Activated T-cell treated with anti-CD3 and anti-CD28 coated beads, Interleukin-2, amount 50 U/mL, for 48 hours (primary cell): ENCODE measurements at places on chromosomes 6 and 20.

DNA sequence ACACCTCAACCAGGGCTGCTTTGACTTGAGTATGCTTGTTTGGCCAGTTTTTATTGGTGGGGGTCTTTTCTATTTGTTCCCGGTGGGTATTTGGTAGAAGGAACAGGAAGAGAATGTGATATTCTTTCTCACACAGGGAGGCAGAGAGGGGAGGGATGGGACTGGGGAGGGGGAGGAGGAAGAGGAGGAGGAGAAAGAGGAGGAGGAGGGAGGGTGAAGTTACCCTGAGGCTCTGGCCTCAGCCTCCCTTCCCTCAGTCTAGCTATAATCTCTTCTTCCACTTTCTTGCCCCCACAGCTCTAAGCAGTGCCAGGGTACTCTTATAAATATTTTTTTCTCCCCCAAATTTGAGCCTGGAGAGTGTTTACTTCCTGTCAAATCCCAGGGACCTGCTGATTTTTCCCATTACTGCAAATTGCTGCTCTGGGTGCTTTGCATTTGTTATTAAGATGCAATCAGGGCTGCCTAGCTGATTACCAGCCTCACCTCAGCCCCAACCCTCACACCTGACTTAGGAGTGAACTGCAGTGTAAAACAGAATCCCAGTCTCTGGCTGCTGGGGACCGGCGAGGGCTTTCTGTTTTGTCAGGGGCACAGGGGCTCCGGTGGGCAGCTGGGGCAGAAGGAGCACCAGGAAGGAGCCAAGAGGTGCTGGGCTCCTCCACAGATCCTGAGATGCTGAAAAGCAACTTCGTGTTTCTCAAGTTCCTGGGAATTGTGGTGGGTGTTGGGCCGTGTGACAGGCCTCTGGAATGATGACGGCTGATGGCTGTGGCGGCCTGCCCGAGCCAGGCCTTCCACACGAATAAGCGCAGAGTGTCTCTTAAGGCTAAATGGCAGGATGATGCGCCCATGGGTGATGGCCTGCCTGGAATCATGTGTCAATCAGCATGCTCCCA, 141.4 kb downstream of the CD83 start:
- no peak for DNase-seq

DNA sequence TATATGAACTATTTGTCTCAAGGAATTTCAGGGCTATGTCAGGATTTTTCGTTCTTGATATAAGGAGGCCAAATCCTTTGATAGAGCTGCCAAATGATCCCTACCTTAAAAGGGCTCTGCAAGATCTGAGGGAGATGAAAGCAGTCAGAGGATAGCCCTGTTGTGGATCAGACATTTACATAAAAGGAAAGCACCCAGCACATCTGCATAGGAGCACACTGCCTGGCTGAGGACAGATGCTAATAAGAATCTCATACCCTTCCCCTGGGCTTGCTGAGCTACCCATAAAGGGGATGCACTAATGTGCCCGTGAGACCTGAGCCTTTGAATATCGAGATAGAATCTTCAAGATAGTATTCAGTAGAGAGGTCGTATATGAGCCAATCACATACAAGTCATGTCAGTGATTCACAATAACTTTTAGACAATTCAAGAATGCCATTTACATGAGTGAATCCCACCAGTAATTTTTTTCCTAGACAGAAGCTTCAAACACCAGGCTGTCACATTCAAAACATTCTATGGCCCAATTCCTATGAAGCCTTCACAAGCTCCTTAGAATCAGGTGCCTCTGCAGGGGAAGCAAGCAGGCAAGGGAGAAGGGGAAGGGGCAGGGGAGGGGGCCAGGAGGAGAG, 71.1 kb downstream of the STMND1 start:
- no peak for DNase-seq

DNA sequence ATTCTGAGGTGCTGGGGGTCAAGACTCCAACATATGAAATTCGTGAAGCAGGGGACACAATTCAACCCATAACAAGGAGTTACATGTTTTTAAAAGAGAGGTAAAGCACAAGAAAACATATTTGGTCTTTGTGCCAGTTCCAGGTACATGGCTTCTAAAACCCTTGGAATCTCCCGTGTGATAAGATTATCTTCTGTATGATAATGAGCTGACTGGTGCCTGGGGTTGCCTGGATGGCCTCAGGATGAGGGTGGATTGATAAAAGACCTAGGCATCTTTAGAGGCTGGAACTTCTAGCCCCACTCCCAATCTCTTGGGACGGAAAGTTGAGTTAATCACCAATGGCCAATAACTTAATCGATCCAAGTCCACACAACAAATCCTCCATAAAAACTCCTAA, 87.0 kb downstream of the FAM217A start:
- no peak for DNase-seq

GRCh38 chr6:115302731-115303130, 758.0 kb downstream of the FRK start:
- DNase-seq = no peak

DNA sequence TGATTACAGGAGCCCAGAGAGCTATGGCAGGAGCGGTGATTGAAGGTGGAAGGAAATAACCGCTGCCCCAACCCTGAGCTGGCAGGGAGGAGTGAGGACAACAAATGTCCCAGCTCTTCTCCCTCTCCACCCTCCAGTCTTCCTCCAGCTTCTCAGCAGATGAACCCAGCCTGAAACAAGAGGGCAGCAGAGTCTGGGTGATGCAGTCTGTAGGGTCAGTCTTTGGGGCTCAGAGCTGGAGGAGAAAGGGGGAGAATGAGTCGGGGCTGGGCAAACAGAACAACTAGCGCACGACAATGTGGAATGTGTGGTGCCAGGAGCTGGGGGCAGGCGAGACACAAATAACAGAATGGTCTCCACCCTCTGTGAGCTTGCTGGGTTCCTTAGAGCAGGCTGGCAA, 4.5 kb upstream of the GUCA1A start:
- no peak for DNase-seq

DNA sequence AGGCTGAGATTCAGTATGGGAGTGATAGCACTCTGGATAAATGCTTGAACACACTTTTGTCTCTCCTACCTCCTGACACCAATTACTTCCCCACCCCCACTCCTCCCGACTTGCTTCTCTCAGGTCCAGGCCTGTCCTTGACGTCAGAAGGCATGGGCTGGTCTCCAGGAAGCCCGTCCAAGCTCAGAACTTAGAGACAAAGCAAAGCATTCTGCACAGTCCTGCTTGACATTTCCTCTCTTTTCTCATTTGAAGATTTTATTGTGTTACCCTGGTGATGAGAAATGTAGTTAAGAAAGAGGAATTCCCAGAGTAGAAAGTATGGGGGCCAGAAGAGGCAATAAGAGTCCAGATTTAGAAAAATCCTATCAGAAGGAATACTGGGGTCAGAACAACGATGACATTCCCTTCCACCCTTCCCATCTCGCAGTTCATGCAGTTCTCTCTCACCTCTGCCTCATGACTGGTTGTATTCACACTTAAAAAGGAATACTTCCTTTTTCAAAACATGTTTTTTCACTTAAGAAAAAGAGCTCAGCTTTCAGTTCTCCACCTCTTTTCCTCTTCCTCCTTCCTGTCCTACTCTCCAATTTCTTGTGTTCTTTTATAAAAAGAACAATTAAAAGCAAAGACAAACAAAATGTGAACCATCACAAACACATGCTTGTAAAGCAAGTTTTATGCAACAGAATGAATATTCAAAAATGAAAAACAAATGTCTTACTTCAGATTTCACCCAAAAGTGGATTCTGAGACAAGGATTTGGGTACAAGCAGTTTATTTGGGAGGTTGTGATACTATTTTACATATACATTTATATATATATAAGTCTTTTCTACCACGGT, 18.5 kb upstream of the FAM184A start:
- no peak for DNase-seq

- DNase-seq = no peak
Measured at GRCh38 chr6:22732176-22732970, 163.0 kb downstream of the HDGFL1 start.

DNA sequence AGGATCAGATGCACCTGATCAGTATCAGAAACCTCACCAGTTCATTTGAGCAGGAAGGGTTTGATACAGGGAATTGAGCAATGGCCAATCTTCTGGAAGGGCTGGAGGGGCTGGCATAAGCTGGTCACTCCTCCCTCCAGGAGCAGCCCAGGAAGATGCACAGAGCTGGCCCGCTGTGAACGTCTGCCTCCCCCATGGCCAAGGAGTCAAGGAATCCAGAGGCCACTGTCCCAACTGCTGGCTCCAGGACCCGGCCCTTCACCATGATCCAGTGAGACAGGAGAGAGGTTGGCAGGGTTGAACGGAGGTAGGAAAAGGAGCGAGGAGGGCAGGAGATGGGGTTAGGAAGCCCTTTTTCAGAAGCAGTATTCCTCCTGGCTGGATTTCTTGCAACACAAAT, 113.9 kb upstream of the CST7 start:
- no peak for DNase-seq

- DNase-seq = no peak
Measured at GRCh38 chr20:48538856-48539255, 288.9 kb downstream of the PREX1 start.

DNA sequence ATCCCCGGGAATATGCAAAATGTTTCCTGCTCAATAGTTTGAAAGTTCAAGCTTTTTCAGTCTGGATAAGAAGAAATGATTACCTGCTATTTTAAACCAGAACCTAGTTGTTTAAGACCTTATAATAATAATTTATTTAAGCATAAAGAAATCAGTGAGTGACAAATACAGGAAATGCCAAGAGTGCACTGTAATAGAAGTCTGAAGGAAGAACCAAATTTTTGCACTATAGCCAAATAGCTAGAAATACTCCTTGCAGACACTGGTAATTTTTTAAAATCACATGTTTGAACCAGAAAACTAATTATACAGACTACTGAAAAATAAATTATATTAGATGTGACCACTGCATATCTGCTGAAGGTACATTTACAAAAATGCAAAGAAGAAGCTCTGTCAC, 93.2 kb downstream of the MMS22L start:
- no peak for DNase-seq

GRCh38 chr20:64205611-64206026, 41.4 kb downstream of the MYT1 start:
- DNase-seq = no peak

DNA sequence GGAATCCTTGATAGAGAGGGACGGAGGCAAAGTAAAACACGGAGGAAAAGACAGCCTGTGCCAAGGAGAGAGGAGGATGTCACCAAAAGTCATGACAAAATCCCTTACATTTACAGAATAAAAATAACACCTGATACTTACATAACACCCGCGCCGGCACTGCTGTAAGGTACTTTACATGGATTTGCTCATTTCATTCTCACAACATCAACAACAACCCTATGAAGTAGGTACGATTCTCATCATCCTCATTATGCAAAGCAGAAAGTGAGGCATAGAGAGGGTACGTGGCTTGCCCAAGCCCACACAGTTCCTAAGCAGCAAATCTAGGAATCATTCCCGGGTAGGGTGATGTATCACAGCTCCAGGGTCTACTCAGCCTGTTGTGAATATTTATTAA, 67.6 kb upstream of the NFATC2 start:
- no peak for DNase-seq

DNA sequence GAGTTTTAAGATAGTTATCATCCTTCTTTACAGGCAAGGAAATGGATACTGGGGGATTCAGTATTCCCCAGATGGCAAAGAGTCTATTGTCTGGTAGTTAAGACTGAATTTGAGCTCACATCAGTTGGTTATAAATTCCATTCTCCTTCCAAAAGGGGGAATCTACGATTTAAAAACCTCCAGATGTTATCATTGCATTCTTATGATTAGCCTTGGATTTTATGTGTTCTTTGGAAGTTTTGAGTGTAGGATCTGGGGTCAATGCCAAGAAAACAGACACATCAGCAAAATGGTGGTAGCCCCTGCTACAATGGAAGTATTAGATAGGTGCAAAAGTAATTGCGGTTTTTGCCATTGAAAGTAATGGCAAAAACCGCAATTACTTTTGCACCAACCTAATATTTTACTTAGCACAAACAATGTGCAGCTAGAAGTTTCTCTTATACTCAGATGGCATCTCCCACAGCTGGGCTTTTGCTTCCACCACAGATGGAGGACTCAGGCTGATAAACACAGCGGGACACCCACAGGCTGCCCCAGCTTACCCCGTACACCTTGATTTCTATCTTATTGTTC, 168.2 kb upstream of the RIN2 start:
- DNase-seq = no peak

DNA sequence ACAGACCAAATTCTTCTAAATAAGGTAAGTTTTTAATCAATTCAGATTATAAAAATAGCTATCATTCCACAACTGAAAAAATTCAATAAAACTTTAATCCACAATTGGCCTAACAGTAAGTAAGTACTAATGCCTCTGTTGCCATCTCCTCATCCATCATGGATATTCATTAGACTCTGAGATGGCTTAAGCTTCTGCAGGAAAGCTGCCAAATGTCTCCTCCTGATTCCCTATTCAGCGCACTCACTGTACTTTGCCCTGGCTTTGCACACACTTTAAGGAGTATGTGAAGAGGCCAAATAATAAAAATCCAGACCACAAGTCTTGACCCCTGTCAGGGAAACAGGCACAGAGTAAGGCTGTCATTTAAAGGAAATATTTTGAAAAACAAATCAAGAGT, 23.6 kb downstream of the PGM3 start:
- no peak for DNase-seq

GRCh38 chr6:110761371-110761770, 53.9 kb downstream of the CDK19 start:
- no peak for DNase-seq

DNA sequence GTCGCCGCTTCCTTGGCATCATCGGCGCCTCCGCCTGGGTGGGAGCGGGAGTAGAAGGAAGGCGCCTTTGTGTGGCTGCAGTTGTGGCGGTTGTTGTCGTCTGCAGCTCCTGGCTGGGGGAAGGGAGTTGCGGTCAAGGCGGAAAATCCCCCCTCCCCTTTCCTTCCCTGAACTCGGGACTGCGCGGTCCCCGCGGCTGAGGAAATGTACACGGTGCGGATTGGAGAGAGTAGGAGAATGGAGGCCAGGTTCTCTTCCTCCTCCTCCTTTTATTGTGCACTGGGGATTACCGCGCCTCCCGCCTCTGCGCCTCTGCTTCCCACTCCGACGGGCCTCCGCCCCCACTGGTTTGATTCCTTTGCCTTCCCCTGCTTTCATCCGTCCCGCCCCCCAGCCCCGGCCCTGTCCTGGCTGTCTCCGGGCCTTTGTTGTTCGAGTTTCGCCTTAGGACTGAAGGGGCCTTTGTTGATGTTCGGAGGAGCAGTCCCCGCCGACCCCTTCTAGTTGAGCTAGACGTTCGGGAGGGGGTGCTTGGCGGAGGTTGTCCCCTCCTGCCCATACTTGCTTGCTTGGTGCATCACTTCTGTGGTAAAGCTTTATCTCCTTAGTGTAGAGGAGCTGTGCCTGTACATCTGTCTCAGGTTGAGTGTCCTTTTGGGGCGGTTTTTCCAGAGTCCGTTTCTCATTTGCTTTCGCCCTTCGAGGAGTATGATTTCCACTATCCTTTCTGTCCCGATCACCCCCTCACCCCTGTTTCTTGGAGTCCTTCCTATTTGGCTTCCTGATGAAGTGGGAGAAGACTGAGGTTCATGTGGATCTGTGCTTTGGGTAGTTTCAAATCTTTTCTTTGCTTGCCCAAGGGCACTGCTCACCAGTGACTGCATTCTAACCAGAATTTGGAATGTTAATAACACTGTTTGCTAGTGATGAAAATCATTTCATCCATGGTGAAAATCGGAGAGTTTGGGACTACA, 764 bp downstream of the ZNF292 start:
- DNase-seq = peak; percentile 70

GRCh38 chr6:2688401-2689064, 62.2 kb downstream of the MYLK4 start:
- DNase-seq = no peak

GRCh38 chr20:46021361-46022359, 7.4 kb upstream of the SLC12A5 start:
- DNase-seq = peak; percentile 77

GRCh38 chr20:33370291-33370690, 31.0 kb downstream of the CDK5RAP1 start:
- peak; percentile 36 for DNase-seq

GRCh38 chr6:129314575-129314974, 395.4 kb downstream of the ARHGAP18 start:
- no peak for DNase-seq
